ENCODE measurements at places on chromosomes 3 and 15.
A peak's percentile ranks its signal among the peaks of the same experiment; 100 is the strongest.

GRCh38 chr15:35851491-35851890 lies 305.5 kb upstream of the DPH6 start:
- DNase-seq = no peak

DNA sequence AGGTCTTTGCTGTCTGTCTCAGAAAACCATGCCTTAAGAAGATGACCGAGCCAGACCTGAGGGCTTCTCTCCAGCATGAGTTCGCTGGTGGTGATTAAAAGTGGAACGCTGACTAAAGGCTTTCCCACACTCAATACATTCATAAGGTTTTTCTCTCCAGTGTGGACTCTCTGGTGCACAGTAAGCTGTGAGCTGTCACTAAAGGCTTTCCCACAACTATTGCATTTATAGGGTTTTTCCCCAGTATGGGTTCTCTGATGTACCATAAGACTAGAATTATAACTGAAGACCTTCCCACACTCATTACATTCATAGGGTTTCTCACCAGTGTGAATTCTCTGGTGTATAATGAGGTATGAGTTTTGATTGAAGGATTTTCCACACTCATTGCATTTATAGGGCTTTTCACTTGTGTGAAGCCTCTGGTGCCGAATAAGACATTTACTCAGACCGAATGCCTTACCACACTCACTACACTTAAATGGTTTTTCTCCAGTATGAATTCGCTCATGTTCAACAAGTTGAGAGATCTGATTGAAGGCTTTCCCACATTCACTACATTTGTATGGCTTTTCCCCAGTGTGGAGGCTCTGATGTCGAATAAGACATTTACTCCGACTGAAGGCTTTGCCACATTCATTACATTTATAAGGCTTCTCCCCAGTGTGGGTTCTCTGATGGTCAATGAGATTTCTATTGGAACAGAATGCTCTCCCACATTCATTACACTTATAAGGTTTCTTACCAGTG lies 21.9 kb upstream of the ZNF445 start:
- no peak for DNase-seq

DNA sequence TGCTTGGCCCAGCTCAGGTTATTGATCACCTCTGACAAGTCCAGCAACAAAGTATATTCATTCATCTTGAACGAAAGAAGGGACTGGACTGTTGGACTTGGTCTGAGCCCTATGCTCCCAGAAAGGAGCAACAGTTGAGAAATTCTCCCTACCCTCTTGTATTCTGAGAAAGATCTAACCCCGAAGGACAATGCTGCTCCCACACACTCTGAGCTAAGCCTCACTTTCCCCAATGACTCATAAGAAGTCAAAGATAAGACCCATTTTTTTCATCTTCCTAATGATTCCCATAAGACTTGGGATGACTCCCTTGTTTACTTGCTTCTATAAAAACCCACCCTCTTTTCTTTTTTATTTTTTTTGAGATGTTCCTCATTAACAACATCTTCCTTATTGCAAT lies 549.4 kb upstream of the MDFIC2 start:
- DNase-seq = peak; percentile 96

GRCh38 chr3:144067059-144067458 lies 95.4 kb downstream of the DIPK2A start:
- no peak for DNase-seq

GRCh38 chr3:169965562-169966427 lies 812 bp upstream of the SEC62 start:
- DNase-seq = peak; percentile 8

- DNase-seq = peak; percentile 17
These were observed 187.7 kb downstream of the GREM1 start for GRCh38 chr15:32905481-32905880.

GRCh38 chr15:78978601-78979179 lies 33.8 kb upstream of the CTSH start:
- no peak for DNase-seq

DNA sequence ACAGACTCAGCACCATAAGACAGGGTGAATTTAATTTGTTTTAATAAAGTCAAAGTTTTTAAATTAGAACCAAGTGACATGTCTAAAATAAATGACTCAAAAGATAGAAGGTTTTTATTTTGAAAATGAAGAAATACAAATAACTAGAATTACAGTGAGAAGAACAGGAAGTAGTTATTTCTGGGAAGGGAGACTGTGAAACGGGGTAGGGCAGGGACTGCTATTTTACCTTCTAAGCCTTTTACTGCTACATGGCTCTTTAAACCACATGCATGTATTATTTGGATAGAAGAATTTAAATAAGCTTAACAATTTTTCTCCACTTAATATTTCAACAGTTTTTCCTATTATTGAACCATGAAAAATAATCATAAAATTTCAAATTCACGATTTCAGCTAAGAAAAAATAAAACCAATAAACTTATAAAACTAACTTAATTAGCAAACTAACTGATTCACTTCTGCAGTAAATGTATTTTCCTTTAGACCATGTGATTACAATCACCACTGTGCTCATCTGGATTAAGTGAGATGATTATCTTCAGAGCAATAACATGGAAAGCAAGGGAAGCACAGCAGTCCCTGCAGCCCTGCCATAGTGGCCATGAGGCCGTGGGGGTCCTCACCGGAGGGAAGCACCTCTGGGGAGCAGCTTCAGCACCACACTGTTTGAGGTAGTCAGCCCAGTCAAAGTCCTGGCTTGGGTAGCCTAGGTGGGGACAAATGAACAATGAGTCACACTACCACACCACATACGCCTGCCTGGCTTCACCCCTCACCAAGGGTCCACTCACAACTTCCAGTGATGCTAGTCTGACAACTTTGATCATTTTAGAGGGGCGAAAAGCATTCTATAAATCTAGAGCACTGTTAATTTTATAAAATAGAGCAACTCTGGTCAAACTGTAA lies 28.3 kb upstream of the STIMATE start:
- DNase-seq = no peak

- DNase-seq = no peak
These were observed 75.0 kb upstream of the EPHB3 start for GRCh38 chr3:184486614-184487013.

DNA sequence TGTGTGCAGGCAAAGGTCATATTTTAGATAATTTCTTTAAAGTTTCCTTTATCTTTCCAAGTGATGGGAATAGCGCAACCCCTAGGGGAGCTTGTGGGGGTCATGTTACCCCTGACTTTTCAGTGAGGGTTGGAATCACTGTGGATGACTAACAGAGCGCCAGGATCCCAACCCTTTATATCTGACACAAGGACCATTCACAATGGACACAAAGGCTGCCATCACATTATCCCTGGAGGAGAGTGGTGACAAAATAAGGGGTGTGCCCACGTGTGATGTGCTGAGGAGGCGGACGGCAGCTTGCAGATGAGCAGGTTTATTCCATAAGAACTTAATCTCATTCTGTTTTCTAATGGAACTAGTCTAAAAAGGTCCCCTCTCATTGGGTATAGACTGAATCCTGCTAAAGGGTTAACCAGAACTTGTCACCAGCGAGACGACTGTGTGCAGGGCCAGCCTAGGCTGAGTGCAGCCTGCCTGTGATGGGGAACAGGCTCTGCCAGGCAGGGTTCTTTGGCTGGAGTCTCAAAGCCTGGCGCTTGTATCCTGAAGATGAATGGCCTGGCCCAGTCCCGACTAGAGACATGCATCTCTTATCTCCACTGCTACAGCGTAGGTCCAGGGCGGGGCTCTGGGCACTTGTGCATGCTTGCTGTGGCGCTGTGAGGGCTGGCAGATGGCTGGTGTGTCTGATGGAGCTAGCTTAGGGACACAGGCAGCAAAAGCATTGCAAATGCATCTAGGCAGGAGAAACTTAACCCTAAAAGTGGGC lies 50.2 kb downstream of the CHDH start:
- DNase-seq = no peak

DNA sequence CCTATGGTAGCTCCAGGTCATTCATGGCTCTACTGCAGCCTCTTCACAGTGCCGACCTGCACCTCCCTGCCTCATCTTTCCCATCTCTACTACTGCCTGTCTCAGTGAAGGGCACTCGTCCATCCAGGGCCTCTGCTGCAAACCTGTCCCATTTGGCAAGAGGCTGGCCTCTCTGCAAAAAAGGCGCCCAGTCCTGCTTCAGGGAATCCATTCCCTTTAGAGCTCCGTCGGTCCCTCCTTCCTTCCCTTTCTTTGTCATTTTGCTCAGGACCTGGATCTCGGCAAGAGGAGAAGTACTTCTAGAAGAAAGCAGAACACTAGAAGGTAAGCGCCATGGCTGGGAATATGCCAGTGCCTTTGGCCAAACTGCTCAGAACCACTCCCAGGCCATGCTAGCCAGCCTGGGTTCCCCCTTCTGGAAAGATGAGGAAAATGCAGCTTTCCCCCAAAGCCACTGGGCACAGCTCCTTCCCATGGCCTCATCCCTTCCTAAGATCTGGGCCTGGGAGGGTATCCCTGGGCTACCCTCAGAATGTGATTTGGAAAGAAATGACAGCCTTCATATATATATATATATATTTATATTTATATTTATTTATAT lies 6.4 kb upstream of the ISL2 start:
- DNase-seq = peak; percentile 67

- peak; percentile 38 for DNase-seq
These were observed 34.2 kb downstream of the RAB11A start for GRCh38 chr15:65903296-65904073.

DNA sequence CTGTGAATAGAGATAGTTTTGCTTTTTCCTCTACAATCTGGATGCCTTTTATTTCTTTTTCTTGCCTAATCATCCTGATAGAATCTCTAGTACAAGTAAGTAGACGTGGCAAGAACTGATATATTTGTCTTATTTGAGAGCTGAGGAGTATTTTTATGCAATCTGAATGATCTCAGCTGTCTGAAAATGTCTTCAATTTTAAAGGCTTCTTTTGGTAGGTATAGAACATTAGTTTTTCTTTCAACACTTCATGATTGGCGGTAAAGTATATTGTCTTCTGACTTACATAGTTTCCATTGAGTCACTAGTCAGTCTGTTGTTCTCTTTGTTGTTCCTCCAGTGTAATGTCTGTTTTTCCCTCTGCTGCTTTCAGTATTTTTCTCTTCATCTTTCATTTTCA lies 31.3 kb downstream of the MGA start:
- peak; percentile 20 for DNase-seq

- DNase-seq = no peak
These were observed 50.2 kb upstream of the LRRC58 start for GRCh38 chr3:120399372-120399771.

DNA sequence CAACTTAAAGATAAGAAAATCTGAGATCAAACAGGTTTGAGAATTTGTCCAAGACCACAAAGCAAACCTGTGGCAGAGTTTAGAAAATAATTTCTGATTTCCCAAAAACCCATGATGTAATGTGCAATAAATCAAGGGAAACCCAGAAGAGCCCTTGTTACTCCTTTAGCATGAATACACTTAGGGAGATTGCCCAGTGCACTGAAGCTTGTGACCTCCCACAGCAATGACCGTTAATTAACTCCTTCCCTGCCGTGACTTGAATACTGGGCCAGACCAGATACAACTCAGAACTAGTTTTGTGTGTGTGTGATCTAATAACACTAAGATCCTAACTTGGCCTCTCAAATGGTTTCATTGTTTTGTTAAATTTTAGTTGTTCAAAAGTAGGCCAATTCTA lies 2.5 kb downstream of the PRKAR2A start:
- DNase-seq = peak; percentile 59

DNA sequence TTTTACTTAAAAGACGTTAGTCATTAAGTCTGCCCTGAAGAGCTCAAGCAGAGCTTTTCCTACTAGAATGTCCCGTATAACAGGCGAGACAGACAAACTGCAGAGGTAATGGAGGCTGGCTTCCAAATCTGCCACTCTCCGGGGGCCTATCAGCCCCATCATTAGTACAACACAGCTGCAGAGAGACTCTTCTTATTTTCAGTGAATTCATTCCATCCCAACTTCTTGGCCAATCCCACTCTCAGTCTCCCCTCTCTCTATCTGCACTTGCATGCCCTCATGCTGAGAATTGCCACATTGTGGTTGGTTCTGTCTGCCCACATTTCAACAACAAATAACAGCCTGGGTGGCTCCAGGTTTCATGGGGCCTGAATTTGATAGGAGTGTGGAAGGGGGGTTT lies 412.7 kb downstream of the ERC2 start:
- DNase-seq = no peak

DNA sequence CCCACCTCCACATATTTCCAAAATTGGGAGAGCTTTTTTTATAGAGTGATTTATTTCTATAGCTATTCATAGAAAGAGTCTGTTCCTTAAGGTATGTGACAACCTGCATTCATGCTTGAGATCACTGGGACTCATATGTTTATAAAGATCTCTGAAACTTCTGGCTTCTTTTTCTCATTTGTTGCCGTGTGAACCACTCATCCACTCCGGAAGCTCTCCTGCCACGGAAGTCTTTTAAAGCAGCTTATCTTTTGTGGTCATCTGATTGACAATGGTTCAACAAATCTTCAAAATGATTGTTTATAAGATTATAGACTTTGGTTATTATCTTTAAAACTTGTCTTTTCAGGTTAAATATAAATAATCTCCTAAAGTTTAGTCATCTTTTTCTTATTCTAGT lies 260.5 kb downstream of the C3orf38 start:
- DNase-seq = no peak

Data from fibroblast of mammary gland (primary cell).